ENCODE measurements at places on chromosomes 7 and 10. TPM values are rescaled to one million over a fixed set of nuclear protein-coding genes. Genes with fewer than 3 reads are reported as not detected.

The SAMD9 gene
- 10.2 TPM for total RNA-seq

GRCh38 chr10:25582961-25583360 lies 351.1 kb upstream of the MYO3A start:
- DNase-seq = no peak

The SPDYE5 gene
- total RNA-seq = not detected

GRCh38 chr10:62528441-62528840 lies 154.3 kb downstream of the ZNF365 start:
- no peak for DNase-seq

The ELOVL3 gene
- not detected for total RNA-seq
